Suppressor macrophage treated with lipopolysaccharide for 4 hours (primary cell): ENCODE measurements at places on chromosomes 7 and 10.
A peak's percentile ranks its signal among the peaks of the same experiment; 100 is the strongest.

- no peak for DNase-seq
Measured at GRCh38 chr7:45721686-45722598, 147.8 kb downstream of the ADCY1 start.

DNA sequence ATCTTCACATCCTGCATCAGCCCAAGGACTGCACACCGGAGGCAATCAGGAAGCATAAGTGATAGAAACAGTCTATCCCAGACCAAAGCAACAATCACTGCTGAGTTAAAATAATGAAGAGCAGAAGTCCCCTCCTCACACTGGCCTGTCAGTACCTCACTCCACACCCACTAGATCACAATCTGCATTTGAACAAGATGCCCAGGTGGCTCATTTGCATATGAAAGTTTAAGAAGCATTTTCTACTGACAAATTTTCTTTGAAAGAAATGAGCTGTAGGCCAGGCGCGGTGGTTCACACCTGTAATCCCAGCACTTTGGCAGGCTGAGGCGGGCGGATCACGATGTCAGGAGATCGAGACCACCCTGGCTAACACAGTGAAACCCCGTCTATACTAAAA is 77.4 kb downstream of the CUL2 start:
- no peak for DNase-seq

DNA sequence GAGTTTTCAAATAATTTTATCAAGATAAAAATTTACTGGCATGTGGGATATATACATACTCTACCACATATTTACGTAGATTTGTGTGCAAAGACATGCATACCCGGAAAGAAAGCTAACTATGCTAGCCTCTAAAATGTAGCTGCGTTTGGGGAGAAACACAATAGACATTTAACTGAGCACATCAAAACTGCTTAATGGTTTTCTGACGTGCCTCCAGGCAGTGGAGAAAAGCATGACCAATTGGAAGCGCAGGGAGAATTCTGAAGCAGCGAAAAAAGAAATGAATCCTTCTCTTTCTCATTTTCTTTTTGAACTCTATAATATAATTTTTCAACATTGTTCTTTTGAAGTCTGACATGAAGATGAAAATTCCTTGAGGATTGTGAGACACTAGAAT is 60.3 kb upstream of the LYZL1 start:
- DNase-seq = no peak

DNA sequence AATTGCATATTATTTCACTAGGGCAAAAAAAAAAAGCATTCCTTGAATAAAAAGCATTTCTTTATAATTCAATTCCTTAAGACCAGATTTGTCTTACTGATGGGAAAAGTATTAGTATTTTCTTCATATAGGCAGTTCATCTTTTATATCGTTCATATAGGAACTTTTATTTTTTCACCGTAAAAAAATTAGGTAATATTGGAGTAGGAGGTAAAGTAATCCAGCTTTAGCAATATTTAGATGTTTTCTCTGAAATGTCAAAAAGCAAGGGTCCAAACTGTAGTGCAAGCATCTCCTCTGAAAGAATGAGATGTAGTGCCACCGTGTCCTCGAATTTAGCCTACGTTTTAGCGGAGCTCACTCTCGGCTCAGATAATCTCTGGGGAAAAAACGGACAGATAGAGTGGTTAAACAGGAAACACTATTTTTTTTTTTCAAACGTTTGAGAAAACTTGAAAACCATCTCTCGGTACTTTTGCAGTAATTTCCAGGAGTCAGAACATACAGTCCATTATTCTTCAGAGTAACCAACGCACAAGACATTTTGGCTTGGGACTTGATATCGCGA is 5.5 kb upstream of the SPAG6 start:
- no peak for DNase-seq

DNA sequence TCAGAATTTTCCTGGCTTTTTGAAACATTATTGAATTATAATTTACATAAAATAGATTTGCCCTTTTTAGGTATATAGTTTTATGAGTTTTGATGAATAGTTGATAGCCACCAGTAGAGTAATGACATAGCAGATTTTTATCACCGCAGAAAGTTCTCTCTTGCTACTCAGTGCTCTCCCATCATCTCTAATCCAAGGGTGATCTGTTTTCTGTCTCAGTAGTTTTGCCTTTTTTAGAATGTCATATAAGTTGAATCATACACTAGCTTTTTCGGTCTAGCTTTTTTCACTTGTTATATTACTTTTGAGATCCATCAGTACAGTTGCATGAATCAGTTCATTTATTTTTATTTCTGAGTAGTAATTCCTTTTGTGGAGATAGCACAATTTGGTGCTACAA is 17.9 kb downstream of the RSBN1L start:
- no peak for DNase-seq

- DNase-seq = no peak
Measured at GRCh38 chr7:36062154-36062815, 90.8 kb upstream of the EEPD1 start.

DNA sequence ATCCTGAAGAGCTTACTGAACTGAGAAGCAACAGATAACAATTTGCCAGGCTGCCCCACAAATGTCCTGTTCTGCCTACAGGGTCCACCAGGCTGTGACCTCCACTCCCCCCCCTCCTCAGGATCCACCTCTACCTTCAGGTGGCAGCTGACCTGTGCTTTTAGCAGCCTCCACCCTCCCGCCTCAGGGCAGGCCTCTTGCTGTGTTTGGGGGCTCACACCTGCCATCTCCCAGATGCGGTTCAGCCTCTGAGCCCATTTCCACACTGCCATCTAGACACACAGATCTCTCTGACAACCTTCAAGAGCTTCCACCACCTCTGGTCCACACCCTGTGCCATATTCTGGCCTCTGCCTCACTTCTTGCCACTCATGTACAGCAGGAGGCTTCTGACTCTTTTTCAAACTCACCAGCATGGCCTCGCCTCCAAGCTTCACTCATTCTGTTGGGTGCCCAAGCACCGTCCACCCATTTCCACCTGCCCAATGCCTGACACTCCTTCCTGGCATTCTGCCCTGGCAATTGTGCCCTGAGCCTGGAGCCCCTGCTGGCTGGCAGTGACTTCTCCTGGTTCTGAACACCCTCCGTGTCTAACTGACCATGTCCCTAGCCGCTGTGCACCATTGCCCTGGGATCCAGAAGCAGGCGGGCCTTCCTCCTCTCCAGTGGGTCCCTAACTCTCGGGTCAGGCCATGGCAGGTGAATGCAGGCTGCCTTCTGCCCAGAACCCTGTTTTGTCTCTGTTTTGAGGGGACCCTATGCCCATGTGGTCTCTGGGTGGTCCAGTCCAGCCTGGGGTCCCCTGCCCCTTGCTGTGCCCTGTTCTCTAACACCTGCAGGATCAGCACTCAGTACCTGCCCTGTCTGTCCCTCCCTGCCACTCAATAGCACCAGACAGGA is 18.5 kb downstream of the TMEM72 start:
- DNase-seq = no peak

DNA sequence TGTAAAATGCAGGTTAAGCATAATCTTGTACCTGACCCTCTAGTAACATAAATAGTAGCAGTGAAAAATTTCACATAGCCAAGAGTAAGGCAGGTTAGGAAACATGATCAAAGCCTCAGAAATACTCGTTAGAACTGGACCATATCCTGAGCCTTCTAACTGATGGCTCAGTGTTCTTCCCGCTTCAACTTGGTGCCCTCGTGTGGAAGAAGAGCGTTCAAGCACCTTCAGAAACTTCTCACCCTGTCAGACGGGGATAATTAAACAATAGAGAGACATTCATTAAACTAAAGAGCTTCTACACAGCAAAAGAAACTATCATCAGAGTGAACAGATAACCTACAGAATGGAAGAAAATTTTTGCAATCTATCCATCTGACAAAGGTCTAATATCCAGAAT is 124.5 kb downstream of the MYOF start:
- DNase-seq = peak; percentile 29

DNA sequence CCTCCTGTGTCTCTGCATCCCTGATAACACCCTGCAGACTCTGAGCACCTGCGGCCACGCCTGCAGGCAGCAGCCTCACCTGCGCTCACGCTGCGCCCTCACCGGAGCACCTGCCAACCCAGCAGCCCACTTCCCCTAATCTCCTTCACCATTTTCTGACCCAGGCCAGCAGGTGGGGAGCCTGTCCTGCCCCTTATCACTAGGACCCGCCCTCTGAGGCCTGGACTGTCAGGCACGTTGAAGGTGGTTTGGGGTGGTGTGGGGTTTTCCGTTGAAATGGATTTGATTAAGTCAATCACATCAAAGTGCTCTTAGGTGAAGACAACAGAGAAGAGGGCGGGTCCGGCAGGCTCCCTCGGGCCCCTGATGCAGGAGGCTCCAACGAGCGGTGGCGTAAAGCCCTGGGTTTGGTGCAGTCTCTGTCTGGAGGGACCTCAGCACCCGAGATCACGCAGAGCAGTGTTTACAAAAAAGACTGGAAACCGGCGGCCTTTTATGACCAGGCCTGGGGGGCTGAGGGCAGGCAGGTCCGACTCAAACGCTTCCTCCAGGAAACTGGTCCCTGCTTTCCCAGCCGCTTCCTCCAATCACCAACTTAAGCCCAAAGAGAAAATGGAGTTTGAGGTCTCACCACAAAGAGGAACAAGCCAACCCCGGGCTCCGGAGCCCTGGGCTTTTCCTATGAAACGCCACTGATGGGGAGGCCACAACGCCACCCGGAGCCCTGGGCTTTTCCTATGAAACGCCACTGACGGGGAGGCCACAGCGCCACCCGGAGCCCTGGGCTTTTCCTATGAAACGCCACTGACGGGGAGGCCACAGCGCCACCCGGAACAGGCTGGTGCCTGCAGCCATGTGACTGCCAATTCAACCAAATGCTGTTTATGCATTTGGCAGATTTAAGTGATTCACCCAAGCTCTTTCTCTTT is 45.5 kb downstream of the DPYSL4 start:
- DNase-seq = peak; percentile 81

DNA sequence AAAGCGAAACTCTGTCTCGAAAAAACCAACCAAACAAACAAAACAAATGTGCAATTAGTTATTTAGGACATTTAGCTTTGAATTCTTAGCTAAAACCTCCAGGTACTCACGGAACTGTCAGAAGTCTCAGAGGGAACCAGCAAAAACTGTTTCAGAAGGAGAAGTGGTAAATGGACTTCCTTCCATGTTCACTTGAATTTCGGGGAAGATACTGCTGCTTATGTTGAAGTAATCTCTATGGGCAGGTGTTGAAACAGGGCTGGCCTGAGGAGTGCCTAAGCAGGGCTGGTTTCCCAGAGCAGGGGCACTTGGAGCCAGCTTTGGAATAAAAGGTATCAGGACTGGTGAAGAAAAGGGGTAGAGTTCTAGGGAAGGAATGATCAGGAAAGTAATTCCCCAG is 2.4 kb upstream of the EXOC6 start:
- peak; percentile 62 for DNase-seq

- no peak for DNase-seq
Measured at GRCh38 chr7:131733604-131734003, 177.2 kb upstream of the PODXL start.

GRCh38 chr7:80312139-80312661 is 177.6 kb downstream of the GNAI1 start:
- no peak for DNase-seq

GRCh38 chr10:76091926-76092325 is 660.5 kb downstream of the LRMDA start:
- no peak for DNase-seq

GRCh38 chr10:9853405-9854355 is 1164.0 kb upstream of the CELF2 start:
- no peak for DNase-seq

DNA sequence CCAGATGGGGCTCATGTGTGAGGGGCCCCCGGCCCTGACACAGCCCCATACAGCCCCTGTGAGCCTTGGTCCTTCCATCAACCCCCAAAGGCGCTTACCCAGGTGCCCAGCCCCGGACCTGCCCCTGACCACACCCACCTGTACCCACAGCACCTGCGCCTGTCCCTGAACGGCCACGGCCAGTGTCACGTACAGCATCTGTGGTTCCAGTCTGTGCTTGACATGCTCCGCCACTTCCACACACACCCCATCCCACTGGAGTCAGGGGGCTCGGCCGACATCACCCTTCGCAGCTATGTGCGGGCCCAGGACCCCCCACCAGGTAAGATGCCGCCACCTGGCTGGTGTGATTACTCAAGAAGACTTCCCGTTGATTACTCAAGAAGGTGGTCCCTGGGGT is 33.5 kb downstream of the SH2B2 start:
- DNase-seq = no peak

GRCh38 chr10:28722065-28722803 is 44.9 kb downstream of the BAMBI start:
- DNase-seq = no peak

- no peak for DNase-seq
Measured at GRCh38 chr10:101768791-101769170, 7.1 kb downstream of the FGF8 start.

GRCh38 chr10:32378363-32379317 is 31.7 kb upstream of the EPC1 start:
- peak; percentile 92 for DNase-seq

GRCh38 chr7:155570991-155571390 is 24.6 kb upstream of the CNPY1 start:
- no peak for DNase-seq

- DNase-seq = no peak
Measured at GRCh38 chr7:100351657-100352058, 6.3 kb upstream of the PILRB start.

DNA sequence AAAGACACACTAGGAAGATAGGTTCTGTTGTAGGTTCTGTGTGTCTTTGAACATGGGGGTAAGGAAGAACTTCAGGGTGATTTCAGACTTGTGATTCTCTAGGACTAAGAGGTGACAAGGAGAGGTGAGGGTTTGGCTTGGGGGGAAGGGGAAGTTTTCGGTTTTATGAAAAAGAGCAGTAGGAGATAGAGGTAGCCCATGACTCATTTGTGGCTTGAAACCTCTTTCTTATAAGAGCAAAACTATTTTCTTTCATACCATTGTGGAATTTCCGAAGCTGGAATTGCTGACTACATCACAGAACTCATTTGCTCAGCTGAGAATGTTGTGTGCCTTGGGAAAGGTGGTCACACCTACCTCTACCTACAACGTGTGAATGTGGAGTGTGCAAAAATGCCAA is 39.6 kb upstream of the IKZF1 start:
- no peak for DNase-seq

- DNase-seq = no peak
Measured at GRCh38 chr7:28135315-28135714, 45.3 kb downstream of the JAZF1 start.

DNA sequence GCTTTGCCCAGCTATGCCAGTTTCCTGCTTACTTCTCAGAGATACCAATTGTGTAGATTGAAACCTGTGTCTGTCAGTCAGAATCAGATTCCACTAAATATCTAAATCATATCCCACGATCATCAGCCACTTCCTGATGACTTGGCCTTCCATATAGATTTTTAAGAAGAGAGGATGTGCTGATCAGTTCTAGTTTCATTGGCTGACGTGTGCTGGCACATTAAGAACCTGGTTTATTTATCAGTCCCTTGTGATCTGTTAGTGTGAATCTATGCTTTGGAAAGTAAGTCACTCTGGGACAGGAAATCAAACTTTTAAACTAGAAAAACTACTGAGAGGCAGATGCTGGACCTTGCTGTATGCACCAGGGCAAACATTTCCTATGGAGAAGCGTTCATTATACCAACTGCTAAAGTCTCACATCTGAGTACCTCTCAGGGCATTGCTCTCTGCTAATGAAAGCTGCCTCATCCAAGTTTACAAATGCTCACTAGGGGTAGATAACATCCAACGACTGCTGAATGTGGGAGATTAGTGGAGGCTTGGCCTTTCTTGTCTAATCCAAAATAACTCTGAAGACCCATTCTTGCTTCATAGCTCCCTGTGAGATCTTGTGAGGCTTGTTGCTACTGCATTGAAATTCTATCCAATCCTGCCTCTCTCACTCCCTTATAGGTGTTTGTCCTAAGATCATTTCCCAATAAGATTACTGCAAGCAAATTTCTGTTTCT is 109.1 kb downstream of the ARL4A start:
- DNase-seq = no peak

- no peak for DNase-seq
Measured at GRCh38 chr10:86964061-86964846, 4.0 kb upstream of the ADIRF start.
